ENCODE measurements at places on chromosomes 13 and 19. TPM values are rescaled to one million over a fixed set of nuclear protein-coding genes. Genes with fewer than 3 reads are reported as not detected.

DNA sequence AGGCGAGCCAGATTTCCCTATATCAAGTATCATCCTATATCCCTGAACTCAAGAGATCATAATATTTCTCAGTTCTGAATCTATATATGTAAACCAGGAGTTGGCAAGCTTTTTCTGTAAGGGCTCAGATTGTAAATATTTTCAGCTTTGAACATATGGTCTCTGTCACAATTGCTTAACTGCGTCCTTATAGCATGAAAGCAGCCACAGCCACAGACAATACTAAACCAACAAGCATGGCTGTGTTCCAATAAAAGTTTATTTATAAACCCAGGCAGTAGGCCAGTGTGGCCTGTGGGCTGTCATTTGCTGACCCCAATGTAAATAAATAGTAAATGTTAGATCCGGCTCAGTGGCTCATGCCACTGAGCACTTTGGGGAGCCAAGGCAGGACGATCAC is 12.2 kb upstream of the MYH14 start:
- no peak overlapping the region for H3K27ac ChIP-seq
- H3K36me3 ChIP-seq, result no peaks in the 10 kb centered on the region
- DNase-seq, result no peak
- no peaks in the 10 kb centered on the region for H3K27me3 ChIP-seq
- H3K4me3 ChIP-seq, result no peak overlapping the region

Gene ZNF780A
- total RNA-seq, result 22.9 TPM

- no peak overlapping the region for H3K4me3 ChIP-seq
- H3K4me1 ChIP-seq, result no peaks in the 10 kb centered on the region
- no peaks in the 10 kb centered on the region for H3K27me3 ChIP-seq
- H3K36me3 ChIP-seq, result no peaks in the 10 kb centered on the region
These were observed 5.9 kb upstream of the SRRM5 start for GRCh38 chr19:43605875-43606568.

Gene FGF21
- total RNA-seq, result 3.0 TPM

DNA sequence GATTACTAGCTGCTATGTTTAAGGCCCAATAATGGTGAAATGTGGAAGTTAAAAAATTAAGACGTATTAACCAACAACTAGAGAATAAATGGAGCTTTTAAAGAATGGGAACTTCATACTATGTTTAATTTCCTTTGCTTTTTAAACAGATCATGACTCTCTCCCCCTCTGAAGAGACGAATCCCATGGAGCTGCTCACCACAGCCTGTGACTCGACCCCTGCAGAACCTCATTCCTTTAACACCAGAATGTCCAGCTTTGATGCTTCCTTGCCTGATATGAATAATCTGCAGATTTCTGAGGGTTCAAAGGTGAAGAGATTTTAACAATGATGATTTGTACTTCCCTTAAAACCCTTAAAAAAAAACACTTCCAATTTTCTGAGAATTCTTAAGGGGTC is 53.0 kb downstream of the ZAR1L start:
- no peaks in the 10 kb centered on the region for H3K36me3 ChIP-seq
- H3K4me3 ChIP-seq, result no peak overlapping the region
- H3K27ac ChIP-seq, result peak overlapping the region; percentile 77
- no peak for DNase-seq
- peaks cover 83% of the 10 kb centered on the region for H3K4me1 ChIP-seq

Gene ZNF490
- 6.3 TPM for total RNA-seq
